Activated naive CD4-positive, alpha-beta T cell treated with anti-CD3 and anti-CD28 coated beads, Interleukin-2, amount 50 U/mL, for 16 hours (primary cell): ENCODE measurements at places on chromosomes 2 and 18.

DNA sequence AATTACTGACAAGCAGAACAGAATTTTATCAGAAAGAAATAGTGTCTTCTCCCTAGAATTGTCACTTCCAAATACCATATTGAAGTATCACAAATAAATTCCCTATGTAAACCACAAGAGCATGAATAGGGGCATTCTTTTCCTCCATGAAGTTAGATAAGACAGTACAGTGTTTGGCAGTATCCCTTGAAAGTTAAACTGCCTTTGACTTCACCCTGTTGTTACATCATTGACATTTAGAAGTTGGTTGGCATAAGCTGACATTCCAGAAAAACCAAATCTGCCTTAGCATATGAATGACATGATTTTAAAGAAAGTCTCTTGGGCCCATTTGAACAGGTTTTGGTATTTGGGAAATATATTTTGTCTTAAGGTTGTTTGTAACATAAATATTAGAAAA lies 50.2 kb upstream of the OSR1 start:
- DNase-seq = no peak

- no peak for DNase-seq
Observed at GRCh38 chr2:151760139-151760650, 25.9 kb upstream of the NEB start.

DNA sequence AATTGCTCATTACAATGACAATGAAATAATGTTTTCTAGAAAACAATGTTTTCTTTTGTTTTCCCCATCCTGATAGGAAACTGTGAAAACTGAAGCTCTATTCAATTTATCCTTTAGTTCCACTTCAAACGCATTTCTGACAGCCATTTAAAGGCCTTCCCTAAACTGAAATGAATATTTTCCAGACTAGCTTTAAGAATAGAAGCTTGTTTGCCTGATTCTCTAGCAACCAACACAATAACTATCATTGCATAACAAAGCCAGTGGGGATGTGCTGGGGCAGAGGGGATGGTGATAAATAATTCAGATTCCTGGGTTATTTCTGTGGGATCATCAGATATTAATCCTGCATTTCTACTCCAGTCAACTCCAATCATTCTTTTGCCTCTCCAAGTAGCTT lies 427.1 kb downstream of the RND3 start:
- no peak for DNase-seq

DNA sequence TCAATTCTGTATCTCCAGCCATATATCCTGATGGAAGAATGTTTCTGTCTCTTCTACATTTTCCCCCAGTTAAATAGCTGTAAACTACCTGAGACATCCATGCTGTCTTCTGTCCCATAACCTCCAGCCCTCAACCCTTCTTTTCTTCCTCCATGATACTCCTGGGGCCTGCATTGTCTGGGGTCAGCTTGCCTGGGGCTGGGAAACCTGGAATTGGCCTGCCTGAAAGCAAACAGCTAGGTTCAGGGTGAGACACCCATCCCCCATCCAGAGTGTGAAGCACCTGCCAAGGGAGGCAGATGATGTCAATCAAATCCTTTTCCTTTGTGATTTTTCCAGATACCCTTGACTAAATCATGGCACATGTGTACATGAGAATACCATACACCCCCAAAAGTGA lies 313.7 kb upstream of the MGAT5 start:
- DNase-seq = no peak
